GM04503 (cell line): ENCODE measurements at places on chromosomes 4 and X.

- DNase-seq: no peak
These were observed 69.6 kb downstream of the HOPX start for GRCh38 chr4:56611501-56611900.

DNA sequence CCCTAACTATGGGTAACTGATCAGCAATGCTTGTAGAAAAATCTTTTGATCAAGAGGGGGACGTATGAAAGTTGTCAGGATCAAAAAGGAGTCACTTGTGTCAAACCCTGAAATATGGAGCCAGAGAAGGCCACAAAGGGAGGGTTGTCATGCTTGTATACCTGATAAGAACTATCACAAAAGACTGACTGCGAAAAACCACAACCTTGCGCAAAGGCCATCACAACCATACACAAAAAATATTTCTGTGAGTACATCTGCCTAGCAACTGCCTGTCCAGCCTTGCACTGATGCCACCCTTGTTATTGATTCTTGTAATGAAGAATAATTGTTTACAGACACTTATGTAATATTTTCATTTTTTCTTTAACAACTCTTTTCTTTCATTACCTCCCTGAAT lies 22.8 kb upstream of the EIF4E start:
- DNase-seq: no peak

- no peak for DNase-seq
These were observed 19.0 kb upstream of the USO1 start for GRCh38 chr4:75705198-75705977.

- no peak for DNase-seq
These were observed 108.6 kb downstream of the ACTRT1 start for GRCh38 chrX:127943571-127943970.

DNA sequence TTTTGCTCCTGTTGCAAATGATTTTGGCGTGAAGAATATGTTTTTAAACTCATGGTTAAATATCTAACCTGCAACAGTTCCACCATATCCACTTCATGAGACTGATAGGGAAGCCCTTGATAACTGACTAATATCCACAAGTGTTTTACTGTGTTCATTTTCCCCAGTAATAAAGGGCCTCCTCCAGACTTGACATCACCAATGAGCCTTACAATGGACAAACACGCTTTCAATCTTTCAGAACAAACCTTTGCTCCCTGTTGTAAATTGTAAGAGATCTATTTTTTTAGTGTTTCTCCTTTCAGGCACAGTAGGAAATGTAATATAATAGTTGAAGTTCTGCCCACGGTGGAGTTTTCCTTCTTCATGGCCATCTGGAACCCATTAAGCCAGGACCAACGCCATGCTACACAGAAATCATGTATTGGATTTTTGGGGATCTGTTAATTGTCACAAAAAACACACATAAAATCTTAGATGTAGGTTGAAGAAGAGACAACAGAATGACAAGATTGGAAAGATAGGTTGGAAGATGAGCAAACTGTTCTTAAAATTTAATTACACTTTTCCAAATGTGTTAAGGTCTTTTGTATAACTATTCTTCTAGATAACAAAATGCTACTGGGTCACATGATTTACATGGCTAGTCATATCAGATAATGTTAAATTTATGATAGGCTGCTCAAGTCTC lies 1030.1 kb downstream of the FSTL5 start:
- DNase-seq: no peak

DNA sequence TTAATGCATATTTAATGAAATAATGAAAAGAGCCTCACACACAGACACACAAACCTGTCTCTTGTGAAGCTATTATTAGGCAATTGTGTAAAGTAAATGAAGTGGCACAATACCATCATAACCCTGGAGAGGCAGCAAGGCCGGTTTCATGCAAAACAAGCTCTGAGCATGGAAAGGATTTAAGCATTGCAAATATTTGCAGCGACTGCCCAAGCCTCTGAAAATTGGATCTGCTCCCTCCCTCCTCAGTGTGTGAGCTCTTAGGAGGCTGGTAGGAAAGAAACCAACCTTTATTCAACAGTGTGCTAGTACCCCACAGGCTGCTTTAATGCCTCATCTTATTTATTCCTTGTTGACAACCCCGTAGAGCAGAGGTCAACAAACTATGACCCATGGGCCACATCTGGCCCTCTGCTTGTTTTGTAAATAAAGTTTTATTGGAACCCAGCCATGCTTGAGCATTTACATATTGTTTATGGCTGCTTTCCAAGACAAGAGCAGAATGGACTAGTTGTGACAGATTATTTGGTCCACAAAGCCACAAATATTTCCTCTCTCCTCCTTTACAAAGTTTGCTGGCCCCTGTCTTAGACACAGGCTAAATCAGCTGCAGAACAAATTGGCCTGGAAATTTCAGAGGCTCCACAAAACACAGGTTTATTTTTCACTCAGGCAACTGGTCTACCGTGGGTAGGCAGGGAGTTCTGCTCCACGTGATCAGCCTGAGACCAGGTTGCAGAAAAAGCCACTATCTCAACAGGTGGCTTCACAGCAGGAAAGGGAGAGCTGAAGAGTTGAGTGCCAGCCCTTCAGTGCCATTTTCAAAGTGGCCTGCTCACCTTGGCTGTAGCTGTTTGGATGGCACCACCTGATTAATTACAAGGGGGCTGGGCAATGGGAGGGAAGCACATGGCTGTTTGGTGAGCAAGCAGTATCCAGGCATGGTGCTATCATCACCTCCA lies 16.8 kb downstream of the RS1 start:
- DNase-seq: no peak

- no peak for DNase-seq
These were observed 13.4 kb downstream of the PRPS2 start for GRCh38 chrX:12804655-12805054.

DNA sequence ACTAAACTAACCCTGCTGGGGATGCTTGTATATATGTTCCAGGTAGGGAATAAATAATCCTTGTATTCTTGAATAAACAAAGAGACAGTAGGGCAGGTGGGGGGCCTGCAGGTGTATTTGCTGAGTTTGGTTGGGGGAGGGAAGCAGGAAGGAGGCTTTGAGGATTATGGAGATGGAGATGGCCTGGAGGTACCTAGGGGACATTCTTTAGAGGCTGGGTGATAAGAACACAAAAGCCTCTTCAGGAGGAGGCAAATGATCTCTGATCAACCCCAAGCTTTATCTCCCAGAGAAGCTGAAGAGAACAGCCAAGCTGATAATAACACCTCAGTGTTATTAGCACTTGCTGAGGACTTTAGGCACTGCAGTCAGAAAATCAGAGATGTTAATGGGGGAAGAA lies 187.7 kb downstream of the MGST2 start:
- DNase-seq: no peak

DNA sequence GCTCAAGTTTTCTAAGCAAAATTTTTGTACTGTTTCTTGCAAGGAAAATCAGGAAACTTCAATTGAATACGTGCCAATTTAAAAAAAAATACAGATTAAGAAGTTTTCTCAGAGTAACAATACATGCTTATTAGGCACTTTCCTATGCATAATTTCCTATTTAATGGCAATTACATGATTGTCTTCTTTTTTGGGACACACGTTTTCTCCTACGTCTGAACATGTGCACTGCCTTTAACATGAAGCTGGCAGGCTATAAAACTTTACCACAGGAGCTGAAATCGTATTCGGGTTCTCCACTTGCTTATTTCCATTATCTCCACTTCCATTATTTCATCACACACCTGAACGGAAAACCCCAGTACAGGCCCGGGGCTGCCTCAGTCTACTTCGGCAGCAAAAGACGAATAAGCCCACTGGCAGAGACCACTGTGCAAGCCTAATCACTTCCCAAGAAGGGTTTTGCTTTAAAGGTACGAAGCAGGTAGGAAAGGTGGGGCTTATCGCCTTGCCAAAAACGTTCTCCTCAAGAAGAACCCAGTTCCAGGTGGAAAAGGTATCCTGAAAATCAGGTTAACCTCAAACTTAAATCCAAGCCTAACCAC lies 575 bp downstream of the RCHY1 start:
- DNase-seq: no peak

DNA sequence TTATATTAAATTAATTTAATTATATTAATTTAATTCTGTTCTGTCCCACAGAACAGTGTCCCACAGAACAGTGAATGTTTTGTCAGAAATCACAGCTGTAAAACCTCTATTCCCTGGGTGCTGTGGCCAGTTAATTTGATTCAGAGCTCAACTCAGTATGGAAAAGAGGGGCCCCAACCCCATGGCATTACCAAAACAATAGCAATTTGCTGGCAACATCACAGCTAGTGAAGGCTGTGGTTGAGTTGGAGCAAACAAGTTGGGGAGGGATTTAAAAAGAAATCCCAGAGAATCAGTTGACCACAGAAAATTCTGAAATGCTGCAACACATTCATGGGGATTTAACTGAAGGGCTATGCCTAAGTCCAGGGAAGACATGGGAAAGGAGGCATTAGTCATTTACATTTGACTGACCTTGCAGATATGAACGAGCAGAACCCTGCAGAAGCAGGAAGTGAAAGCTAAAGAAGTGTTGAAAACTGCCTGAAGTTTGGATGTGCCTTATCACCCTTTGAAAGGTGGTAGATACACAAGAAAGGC lies 30.1 kb downstream of the PDHA2 start:
- DNase-seq: no peak

GRCh38 chrX:133437356-133437755 lies 22.1 kb upstream of the GPC4 start:
- DNase-seq: no peak

DNA sequence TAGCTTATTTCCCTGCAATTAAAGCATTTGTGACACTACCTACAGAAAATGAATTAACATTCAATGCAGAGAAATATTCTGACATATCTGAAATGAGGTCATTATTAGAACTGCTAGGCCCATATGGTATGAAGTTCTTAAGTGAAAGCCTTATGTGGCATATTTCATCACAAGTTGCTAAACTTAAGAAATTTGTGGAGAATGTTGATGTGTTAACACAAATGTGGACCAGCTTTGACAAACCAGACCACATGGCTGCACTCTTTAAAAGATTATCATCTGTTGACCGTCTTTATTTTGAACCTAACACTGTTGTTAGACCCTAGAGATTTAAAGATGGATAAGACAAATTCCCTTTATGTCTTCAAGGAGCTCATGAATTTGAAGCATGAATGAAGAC lies 1024.1 kb downstream of the RPA4 start:
- no peak for DNase-seq

DNA sequence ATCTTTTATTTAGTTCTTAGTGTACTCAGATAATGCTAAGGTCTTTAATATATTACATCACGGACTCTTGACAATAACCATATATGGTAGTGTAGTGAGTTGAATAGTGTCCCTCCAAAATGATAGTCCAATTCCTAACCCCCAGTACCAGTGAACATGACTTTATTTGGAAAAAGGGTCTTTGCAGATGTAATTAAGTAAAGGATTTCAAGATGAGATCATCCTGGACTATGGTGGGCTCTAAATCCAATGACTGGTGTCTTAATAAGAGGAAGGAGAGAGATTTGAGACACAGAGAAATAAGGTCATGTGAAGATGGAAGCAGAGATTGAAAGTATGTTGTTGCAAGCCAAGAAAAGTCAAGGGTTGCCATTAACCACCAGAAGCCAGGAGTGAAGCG lies 236.5 kb upstream of the DIPK2B start:
- DNase-seq: no peak

GRCh38 chr4:15653864-15654592 lies 1.1 kb downstream of the FBXL5 start:
- no peak for DNase-seq

- no peak for DNase-seq
These were observed 187.6 kb downstream of the TSPAN5 start for GRCh38 chr4:98470831-98471230.

GRCh38 chr4:103136671-103137445 lies 37.2 kb upstream of the BDH2 start:
- no peak for DNase-seq

GRCh38 chr4:25128671-25129070 lies 31.6 kb downstream of the SEPSECS start:
- no peak for DNase-seq

- DNase-seq: peak; percentile 98
These were observed 290.6 kb upstream of the BOD1L1 start for GRCh38 chr4:13918110-13918509.

- no peak for DNase-seq
These were observed 50.2 kb upstream of the CXCL8 start for GRCh38 chr4:73690051-73690738.

DNA sequence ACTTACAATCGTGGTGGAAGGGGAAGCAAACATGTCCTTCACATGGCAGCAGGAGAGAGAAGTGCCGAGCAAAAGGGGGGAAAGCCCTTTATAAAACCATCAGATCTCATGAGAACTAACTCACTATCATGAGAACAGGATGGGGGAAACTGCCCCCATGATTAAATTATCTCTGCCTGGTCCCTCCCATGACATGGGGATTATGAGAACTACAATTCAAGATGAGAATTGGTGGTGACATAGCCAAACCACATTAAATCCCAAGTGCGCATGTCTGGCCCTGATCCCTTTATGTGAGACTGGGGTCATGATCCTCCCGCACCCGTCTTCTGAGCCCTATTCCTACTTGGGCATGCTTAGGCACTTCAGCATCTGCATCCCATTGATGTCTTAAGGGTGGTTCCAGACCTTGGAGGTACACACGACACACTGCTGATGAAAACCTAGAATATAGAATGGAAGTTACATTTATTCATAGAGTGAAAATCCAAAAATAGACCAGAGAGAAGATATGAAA lies 116.0 kb downstream of the PTTG2 start:
- DNase-seq: no peak

GRCh38 chr4:69051576-69051943 lies 44.7 kb upstream of the UGT2B7 start:
- no peak for DNase-seq

DNA sequence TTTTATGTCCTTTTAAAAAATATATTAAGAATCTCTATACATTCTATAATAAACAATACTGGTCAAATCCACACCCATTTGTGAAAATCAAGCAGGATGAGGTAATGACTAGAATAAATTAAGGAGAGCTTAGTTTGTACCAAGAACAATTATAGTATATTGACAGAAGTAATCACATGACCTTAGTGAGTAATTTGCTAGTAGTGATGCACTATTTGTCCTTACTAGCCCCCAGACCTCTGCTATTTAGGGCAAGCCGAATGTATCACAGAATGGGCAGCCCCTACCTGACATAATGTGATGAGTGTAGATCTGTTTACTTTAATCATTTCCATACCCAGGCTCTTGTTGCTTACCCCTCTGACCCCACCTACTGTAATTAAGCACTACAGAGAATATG lies 15.8 kb downstream of the ATP1B4 start:
- DNase-seq: no peak

- no peak for DNase-seq
These were observed 1250.7 kb upstream of the PRKX start for GRCh38 chrX:4964112-4964511.

DNA sequence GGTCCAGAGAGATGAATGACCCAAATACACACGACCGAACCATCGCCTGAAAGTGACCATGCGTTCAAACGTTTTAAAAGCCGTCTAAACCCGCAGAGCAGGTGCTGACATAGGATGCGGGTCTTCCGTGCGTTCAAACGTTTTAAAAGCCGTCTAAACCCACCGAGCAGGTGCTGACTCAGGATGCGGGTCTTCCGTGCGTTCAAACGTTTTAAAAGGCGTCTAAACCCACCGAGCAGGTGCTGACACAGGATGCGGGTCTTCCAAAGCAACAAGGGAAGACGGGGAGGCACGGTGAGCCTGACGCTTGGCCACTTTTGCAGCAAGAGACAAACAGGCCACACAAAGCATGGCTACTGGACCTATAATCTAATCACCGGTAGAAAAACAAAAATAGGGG lies 47.2 kb downstream of the GAK start:
- DNase-seq: no peak

- peak; percentile 6 for DNase-seq
These were observed 5.7 kb downstream of the IL2 start for GRCh38 chr4:122450847-122451246.
